CD4-positive, alpha-beta memory T cell (primary cell): ENCODE measurements at places on chromosomes 12 and 14. TPM values are rescaled to one million over a fixed set of nuclear protein-coding genes. Genes with fewer than 3 reads are reported as not detected.

DNA sequence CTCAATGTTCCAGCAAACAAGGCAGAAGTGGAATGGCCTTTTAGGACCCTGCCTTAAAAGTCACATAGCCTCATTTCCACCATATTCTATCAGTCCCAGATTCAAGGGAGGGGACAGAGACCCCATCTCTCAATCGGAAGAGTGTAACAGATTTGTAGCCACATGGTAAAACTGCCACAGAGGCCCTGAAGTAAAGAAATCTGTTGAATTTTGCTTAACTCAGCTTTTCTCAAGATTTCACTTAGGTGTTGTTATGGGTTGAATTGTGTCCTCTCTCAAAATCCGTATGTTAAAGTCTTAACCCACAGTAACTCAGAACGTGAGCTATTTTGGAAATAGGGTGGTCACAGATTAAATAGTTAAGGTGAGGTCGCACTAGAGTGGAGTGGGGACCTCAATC is 22.7 kb upstream of the CCDC60 start:
- H3K4me1 ChIP-seq: no peaks in the 10 kb centered on the region
- H3K27me3 ChIP-seq: no peaks in the 10 kb centered on the region
- no peak overlapping the region for H3K4me3 ChIP-seq
- DNase-seq: no peak
- H3K27ac ChIP-seq: no peak overlapping the region

DNA sequence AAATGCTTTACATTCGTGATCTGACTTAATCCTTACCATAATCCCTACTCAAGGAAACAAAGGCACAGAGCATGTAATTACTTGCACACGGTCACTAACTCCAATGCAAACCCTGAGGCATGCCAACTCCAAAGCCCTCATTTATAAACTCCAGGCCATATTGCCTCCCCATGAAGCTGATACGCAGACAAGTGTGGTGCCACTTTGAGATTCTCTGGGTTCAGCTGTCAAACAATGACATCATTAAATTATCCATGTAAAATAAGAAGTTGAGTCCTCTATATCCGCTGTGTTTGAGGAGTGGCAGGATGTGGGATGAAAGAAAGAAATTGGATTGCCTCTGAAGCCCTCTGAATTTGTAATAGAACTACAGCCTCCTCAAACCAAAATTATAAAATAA is 62.8 kb downstream of the ANO4 start:
- H3K27ac ChIP-seq: no peak overlapping the region
- H3K4me1 ChIP-seq: no peaks in the 10 kb centered on the region
- H3K4me3 ChIP-seq: no peak overlapping the region
- no peak for DNase-seq

DNA sequence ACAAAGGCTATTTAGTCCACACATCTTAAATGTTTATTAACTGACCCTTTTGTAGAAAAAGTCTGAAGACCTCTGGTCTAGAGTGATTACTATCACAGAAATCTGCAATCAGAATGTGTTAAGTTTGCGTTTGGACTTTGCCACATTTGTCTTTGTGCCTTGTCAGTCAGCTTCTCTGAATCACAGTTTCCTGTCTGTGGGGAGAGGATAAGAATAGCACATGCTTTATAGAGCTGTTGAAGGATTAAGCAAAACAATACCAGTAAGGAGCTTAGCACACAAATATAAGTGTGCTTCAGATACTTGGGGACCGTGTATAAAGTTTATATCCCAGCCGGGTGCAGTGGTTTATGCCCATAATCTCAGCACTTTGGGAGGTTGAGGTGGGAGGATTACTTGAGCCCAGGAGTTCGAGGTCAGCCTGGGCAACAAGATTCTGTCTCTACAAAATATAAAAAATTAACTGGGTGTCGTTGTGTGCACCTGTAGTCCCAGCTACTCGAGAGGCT is 63.0 kb upstream of the BTG1 start:
- H3K27me3 ChIP-seq: no peaks in the 10 kb centered on the region
- DNase-seq: peak; percentile 78
- peaks cover 31% of the 10 kb centered on the region for H3K4me1 ChIP-seq
- no peak overlapping the region for H3K4me3 ChIP-seq

DNA sequence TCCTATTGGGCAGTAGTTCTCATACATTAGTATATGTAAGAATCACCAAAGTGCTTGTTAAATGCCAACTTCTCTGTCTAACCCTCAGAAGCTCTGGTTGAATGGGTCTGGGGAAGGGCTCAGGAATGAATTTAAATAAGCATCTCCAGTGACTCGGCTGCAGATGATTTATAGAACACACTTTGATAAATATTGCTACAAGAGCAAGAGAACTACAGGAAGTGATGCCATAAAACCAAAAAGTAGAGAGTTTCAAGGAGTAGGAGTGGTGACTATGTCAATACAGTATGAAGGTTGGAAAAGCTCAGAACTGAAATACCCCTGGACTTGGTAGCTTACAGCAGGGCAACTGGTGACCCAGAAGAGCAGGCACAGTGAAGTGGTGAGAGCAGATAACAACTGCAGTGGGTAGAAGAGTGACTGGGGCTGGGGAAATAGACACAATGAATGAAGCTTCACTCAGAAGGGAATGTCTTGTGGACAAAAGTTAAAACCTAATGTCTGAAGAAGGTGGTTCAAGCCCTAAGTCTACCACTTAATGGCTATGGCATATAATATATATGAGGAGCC is 8.0 kb upstream of the PLEKHA5 start:
- DNase-seq: no peak
- no peaks in the 10 kb centered on the region for H3K36me3 ChIP-seq
- no peaks in the 10 kb centered on the region for H3K4me1 ChIP-seq
- H3K27ac ChIP-seq: no peak overlapping the region
- H3K27me3 ChIP-seq: no peaks in the 10 kb centered on the region

DNA sequence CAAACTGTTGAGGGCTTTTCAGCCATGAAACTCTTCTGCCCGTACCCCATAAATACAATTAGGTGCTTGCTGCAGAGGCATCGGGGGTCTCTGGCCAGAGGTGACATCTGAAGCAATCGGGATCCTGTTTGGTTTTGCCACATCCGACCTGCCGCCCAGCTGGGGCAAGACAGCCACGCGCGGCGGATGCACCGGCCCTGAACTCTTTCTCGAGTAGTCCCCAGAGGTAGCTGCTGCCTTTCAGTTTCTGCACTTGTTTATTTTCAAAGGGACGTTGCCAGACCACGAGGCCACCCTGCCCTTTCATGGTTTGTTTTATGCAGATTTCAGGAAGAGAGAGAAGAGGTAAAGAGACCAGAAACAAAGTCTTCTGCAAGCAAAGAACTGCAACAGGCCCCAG is 10.6 kb upstream of the MLXIP start:
- H3K27me3 ChIP-seq: no peaks in the 10 kb centered on the region
- H3K27ac ChIP-seq: no peak overlapping the region
- peak; percentile 15 for DNase-seq
- H3K36me3 ChIP-seq: no peaks in the 10 kb centered on the region
- no peak overlapping the region for H3K4me3 ChIP-seq
- H3K4me1 ChIP-seq: peaks cover 10% of the 10 kb centered on the region

DNA sequence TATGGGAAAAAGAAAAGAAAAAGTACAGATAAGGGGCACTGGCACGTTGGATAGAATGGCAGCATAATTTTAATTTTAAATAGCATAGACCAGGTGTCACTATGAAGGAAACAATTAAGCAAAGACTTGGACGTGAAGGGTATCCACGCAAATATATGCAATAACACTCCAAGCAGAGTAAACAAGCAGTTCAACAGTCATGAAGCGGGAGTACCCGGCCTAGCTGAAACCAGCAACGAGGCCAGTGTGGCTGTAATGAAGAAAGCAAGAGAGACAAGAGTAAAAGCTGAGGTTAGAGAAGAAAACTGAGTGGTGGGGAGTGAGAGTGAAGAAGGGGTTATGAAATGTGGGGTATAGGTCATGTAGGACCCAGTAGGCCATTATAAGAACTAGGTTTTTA is 85.4 kb downstream of the BCL2L14 start:
- no peaks in the 10 kb centered on the region for H3K4me1 ChIP-seq
- no peak for DNase-seq
- no peaks in the 10 kb centered on the region for H3K27me3 ChIP-seq
- H3K4me3 ChIP-seq: no peak overlapping the region

DNA sequence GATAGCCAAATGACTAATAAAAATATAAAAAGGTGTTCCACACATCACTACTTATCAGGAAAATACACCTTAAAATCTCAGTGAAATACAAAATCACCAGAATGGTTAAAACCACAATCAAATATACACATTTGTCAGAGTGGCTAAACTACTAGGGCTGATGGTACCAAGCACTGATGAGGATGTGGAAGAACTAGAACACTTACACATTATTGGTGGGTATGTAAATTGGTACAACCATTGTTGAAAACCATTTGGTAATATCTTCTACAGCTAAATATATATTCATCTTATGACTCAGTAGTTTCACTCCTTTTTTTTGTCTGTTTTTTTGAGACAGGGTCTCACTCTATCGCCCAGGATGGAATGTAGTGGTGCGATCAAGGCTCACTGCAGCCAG is 48.5 kb upstream of the TTC7B start:
- H3K27ac ChIP-seq: no peak overlapping the region
- DNase-seq: no peak
- H3K4me1 ChIP-seq: no peaks in the 10 kb centered on the region
- no peak overlapping the region for H3K4me3 ChIP-seq
- no peaks in the 10 kb centered on the region for H3K36me3 ChIP-seq

DNA sequence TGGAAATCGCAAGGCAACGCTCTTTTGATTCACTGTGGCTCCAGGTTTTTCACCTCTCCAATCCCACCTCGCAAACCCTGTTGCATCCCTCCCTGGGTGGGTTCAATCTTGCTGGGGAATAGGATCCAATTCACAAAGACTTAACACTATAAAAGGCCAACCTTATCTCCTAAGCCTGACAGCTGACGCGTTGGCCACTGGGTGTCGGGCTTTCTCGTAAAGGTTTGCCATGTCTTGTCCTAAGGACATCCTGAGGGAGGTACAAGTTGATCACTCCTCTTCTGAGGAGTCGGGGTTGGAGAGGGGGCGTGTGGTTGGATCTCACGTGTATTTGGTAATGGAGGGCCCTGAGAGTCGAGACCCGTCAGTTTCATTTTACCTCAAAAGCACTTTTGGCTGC is 112.6 kb upstream of the FZD10 start:
- H3K4me1 ChIP-seq: no peaks in the 10 kb centered on the region
- no peaks in the 10 kb centered on the region for H3K27me3 ChIP-seq
- no peaks in the 10 kb centered on the region for H3K36me3 ChIP-seq
- DNase-seq: no peak
- H3K27ac ChIP-seq: no peak overlapping the region
- H3K4me3 ChIP-seq: no peak overlapping the region

DNA sequence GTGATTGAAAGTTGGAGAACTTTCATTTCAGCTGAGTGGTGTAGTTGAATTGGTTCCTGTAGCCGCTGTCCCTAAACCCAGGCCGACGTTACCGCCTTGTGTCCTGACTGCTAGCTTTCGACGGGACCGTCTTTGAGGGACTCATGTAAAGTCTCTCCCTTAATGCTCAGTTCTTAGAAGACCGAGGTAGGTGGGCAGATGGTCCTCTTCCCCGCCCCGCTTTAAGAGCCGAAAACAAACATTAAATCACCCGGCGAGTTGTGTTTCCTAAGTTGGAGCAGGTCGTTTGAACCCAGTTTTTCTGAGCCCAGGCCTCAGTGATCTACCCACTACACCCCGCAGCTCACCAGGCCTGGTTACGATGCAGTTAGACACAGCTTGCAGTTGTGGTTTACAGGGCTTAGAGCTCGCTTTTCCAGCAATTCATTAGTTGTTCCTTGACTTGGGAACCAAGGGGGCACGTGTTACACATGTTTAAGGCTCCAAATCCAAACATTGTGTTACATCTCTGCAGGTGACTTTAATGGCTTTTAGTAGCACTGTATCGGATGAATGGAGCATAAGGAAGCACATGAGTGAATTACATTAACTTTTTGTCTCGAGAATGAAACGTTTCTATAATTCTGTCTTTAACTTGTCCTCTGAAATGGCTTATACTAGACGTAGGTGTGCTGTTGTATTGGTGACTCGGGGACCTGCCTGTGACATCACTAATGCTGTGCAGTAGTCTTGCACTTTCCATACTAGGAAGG is 790 bp downstream of the NEDD1 start:
- no peak for DNase-seq
- peak overlapping the region; percentile 80 for H3K4me3 ChIP-seq
- peak overlapping the region; percentile 96 for H3K27ac ChIP-seq
- H3K4me1 ChIP-seq: peaks cover 46% of the 10 kb centered on the region
- no peaks in the 10 kb centered on the region for H3K27me3 ChIP-seq

- H3K4me3 ChIP-seq: no peak overlapping the region
- no peaks in the 10 kb centered on the region for H3K27me3 ChIP-seq
- H3K4me1 ChIP-seq: no peaks in the 10 kb centered on the region
- DNase-seq: no peak
- H3K27ac ChIP-seq: no peak overlapping the region
- no peaks in the 10 kb centered on the region for H3K36me3 ChIP-seq
Measured at GRCh38 chr12:96882862-96883261, 24.2 kb upstream of the NEDD1 start.

- no peaks in the 10 kb centered on the region for H3K36me3 ChIP-seq
- no peak overlapping the region for H3K27ac ChIP-seq
- H3K4me3 ChIP-seq: no peak overlapping the region
- no peaks in the 10 kb centered on the region for H3K4me1 ChIP-seq
- no peak for DNase-seq
Measured at GRCh38 chr12:54026640-54027441, 1.4 kb upstream of the HOXC6 start.

DNA sequence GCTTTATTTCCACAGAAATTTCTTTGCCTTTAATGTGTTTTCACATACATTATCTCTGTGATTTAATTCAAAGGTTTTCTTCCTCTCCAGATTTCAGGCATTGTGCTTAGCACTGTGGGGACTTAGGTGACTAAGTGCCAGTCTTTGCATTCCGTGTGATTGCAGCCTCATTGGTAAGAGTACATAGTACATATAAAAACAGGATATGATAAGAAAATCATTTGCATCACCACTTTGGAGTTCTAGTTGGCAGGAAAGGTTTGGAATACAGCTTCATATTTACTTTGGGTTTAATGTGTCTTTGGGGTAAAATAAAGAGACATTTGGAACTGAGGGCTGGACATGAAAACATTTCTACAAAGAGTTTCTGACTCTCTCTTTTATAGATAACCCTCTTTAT is 37.8 kb upstream of the C12orf75 start:
- no peaks in the 10 kb centered on the region for H3K27me3 ChIP-seq
- H3K4me1 ChIP-seq: no peaks in the 10 kb centered on the region
- H3K27ac ChIP-seq: no peak overlapping the region
- no peaks in the 10 kb centered on the region for H3K36me3 ChIP-seq

GRCh38 chr12:124087266-124088051 is 114.4 kb downstream of the ZNF664 start:
- no peaks in the 10 kb centered on the region for H3K36me3 ChIP-seq
- no peaks in the 10 kb centered on the region for H3K4me1 ChIP-seq
- H3K27me3 ChIP-seq: peaks cover 4% of the 10 kb centered on the region
- H3K4me3 ChIP-seq: no peak overlapping the region
- no peak for DNase-seq

GRCh38 chr14:45287610-45288009 is 34.6 kb upstream of the MIS18BP1 start:
- H3K4me1 ChIP-seq: no peaks in the 10 kb centered on the region
- H3K36me3 ChIP-seq: no peaks in the 10 kb centered on the region
- no peak overlapping the region for H3K4me3 ChIP-seq
- H3K27me3 ChIP-seq: no peaks in the 10 kb centered on the region

GRCh38 chr12:47793015-47793681 is 20.1 kb downstream of the SLC48A1 start:
- H3K27me3 ChIP-seq: no peaks in the 10 kb centered on the region
- no peak overlapping the region for H3K4me3 ChIP-seq
- no peak for DNase-seq
- peaks cover 88% of the 10 kb centered on the region for H3K36me3 ChIP-seq
- H3K4me1 ChIP-seq: no peaks in the 10 kb centered on the region

- DNase-seq: no peak
- no peaks in the 10 kb centered on the region for H3K4me1 ChIP-seq
- no peaks in the 10 kb centered on the region for H3K36me3 ChIP-seq
- no peak overlapping the region for H3K27ac ChIP-seq
Measured at GRCh38 chr14:46279327-46279726, 372.3 kb downstream of the RPL10L start.

The LRFN5 gene
- total RNA-seq: not detected

The ALKBH2 gene
- 12.9 TPM for total RNA-seq

The DPF3 gene
- not detected for total RNA-seq
